ENCODE measurements at places on chromosomes 1 and 21.

GRCh38 chr1:6554907-6555778 is at the start of gene TAS1R1:
TAS1R1 (plus strand) TSS chr1:6555307; CDS start chr1:6555374, 67 bp downstream.
- no peak for DNase-seq

DNA sequence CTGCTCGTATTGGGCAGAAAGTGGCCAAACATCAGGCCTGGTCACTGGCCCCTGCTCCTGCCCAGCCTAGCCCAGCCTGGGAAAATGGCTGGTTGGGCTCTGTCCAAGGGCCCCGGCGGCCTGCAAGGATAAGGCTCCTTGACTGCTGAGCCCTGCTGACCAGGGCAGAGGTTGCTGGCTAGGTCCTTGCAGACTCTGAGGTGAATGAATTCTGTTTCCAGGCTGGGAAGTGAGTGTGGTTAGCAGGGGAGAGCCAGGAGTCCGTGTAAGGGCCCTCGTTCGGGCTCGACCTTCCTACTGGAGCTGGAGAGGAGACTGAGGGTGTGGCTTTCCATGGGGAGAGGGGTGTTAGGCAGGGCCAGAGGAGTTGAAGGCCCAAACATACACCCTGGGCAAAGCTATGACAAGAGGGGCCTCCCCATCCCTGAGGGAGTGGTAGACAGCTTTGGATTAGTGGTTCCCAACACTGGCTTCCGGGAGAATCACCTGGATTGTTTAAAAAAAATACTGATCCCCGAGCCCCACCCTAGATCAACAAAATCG is 20.6 kb downstream of the CSF1 start:
- no peak for DNase-seq

- no peak for DNase-seq
Measured at GRCh38 chr1:212774584-212774983, 17.0 kb downstream of the NSL1 start.

GRCh38 chr1:168792592-168793125 is 63.7 kb upstream of the DPT start:
- DNase-seq = no peak

DNA sequence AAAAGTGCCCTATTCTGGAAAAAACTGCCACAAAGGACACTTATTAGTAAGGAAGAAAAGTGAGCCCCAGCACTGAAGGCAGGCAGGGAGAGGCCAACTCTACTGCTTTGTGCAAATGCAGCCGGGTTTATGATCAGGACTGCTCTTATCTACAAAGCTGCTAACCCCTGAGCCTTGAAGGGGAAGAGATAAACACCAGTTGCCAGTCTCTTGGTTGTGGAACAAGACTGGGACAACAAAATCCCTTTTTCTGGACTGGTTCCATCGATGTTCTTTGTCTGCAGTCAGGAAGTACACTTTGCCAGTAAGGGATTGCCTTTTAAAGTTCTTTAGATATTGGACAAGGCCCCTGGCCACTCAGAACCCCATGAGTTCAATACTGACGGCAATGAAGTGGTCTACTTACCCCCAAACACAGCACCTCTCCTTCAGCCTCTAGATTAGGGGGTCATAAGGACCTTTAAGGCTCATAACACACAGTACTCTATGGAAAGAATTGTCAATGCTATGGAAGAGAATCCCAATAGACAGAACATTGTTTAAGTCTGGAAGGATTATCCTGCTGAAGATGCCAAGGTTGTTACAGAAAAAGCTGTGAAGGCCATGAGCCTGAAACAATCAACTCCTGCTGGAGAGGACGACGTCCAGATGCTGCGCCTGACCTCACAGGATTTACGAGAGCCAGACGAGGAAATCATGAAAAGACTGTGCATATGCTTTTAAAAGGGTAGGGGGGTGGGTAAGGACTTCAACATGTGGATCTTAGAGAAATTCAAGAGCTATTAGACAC is 43.6 kb downstream of the GNB1 start:
- DNase-seq = no peak

GRCh38 chr1:9413071-9413876 is 120.6 kb downstream of the SPSB1 start:
- DNase-seq = no peak

- no peak for DNase-seq
Measured at GRCh38 chr1:186418503-186418902, 42.4 kb downstream of the PDC start.

GRCh38 chr1:41656825-41657500 is 172.5 kb upstream of the EDN2 start:
- no peak for DNase-seq

DNA sequence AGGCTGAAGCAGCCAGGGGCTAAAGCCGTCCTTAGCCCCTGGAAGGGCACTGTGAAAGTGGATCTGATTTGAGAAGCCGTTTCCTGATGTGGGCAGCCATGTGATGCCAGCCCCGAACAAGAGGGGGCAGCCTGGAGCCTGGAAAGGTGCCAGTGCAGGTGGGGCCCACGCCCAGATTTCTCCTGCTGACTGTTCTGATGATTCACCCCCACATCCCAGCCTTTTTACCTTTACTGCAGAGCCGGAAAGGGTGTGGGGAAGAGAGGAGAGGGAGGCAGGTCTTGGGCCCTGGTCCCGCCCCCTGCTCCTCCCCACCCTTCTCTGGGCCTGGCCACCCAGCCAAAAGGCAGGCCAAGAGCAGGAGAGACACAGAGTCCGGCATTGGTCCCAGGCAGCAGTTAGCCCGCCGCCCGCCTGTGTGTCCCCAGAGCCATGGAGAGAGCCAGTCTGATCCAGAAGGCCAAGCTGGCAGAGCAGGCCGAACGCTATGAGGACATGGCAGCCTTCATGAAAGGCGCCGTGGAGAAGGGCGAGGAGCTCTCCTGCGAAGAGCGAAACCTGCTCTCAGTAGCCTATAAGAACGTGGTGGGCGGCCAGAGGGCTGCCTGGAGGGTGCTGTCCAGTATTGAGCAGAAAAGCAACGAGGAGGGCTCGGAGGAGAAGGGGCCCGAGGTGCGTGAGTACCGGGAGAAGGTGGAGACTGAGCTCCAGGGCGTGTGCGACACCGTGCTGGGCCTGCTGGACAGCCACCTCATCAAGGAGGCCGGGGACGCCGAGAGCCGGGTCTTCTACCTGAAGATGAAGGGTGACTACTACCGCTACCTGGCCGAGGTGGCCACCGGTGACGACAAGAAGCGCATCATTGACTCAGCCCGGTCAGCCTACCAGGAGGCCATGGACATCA is at the start of gene SFN:
Gene SFN, plus strand, starts transcription at position 369 of the 904 bp plus-strand sequence. Its CDS starts 64 bp downstream, at position 433.
- DNase-seq = no peak

GRCh38 chr1:156641761-156642264 is at the start of gene BCAN:
BCAN (plus strand) TSS chr1:156642117; CDS start chr1:156646055, 3,938 bp downstream.
- no peak for DNase-seq

- DNase-seq = no peak
Measured at GRCh38 chr1:204923201-204923600, 52.5 kb downstream of the NFASC start.

DNA sequence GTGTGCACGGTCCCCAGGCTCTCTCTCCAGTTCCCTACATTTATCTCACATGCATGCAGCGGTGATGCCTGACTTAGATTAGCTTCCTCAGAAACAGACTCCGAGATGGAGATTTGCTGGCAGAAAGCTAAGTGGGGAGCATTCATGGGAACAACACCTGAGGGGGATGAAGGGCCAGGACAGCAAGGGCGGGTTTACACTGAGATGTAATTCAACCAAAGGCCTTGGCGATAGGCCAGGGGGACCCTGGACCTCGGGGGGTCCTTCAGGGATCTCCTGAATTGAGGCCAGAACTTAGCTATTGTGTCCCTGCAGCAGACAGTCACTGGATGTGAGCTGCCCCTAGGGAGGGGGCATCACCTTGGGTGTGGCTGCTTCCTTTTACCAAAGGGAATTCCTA is 246.1 kb upstream of the CSF3R start:
- no peak for DNase-seq
